ENCODE measurements at places on chromosomes 5 and 9. TPM values are rescaled to one million over a fixed set of nuclear protein-coding genes. Genes with fewer than 3 reads are reported as not detected.

Gene PTGDS
- 0.59 TPM for total RNA-seq

Gene CDH10
- 0.27 TPM for total RNA-seq

Gene PCDHGA5
- 0.18 TPM for total RNA-seq

Gene ASS1
- 16.7 TPM for total RNA-seq

Gene SLC9A3
- total RNA-seq: 2.9 TPM

Gene IGFBPL1
- total RNA-seq: 2.9 TPM

Gene CENPK
- total RNA-seq: 33.9 TPM

Gene NEUROG1
- not detected for total RNA-seq

Gene WNT8A
- total RNA-seq: not detected

Gene TRIP13
- 64.8 TPM for total RNA-seq

Gene HRCT1
- 0.30 TPM for total RNA-seq

Gene AQP7
- total RNA-seq: 0.35 TPM

Gene SLC34A1
- total RNA-seq: not detected

Gene PCDHGA4
- total RNA-seq: 0.19 TPM

Gene SLC45A2
- total RNA-seq: not detected

Gene TSLP
- not detected for total RNA-seq

Gene CD274
- 2.0 TPM for total RNA-seq

Gene IL17B
- total RNA-seq: not detected

Gene HACD4
- total RNA-seq: 1.0 TPM

Gene PLEKHG4B
- 0.90 TPM for total RNA-seq

Gene PTGR1
- 400 TPM for total RNA-seq

Gene TYRP1
- total RNA-seq: not detected

Gene PRSS3
- 15.2 TPM for total RNA-seq

Gene MEGF9
- 14.0 TPM for total RNA-seq

Gene DOCK8
- total RNA-seq: 0.72 TPM

Gene OTP
- total RNA-seq: 0.19 TPM

Gene SLC23A1
- total RNA-seq: 1.3 TPM

Gene CARTPT
- total RNA-seq: not detected

Gene FBXL7
- total RNA-seq: 1.3 TPM

Gene NR5A1
- not detected for total RNA-seq

Gene POU5F2
- not detected for total RNA-seq

Gene GCNT4
- total RNA-seq: 0.46 TPM

Gene SYK
- 0.25 TPM for total RNA-seq

Gene RBM27
- total RNA-seq: 13.2 TPM

Gene TCF7
- 16.9 TPM for total RNA-seq

Gene KCNIP1
- total RNA-seq: not detected

Gene PCA3
- total RNA-seq: not detected

Gene COMMD10
- 36.1 TPM for total RNA-seq

Gene PCDHGA9
- total RNA-seq: 0.04 TPM

Data from A549 treated with RU486 at 1 μM for 4 hours (cell line).